ENCODE measurements at places on chromosomes 13 and 19.

GRCh38 chr19:4502282-4503131 is 15.8 kb downstream of the PLIN4 start:
- no peak for DNase-seq

DNA sequence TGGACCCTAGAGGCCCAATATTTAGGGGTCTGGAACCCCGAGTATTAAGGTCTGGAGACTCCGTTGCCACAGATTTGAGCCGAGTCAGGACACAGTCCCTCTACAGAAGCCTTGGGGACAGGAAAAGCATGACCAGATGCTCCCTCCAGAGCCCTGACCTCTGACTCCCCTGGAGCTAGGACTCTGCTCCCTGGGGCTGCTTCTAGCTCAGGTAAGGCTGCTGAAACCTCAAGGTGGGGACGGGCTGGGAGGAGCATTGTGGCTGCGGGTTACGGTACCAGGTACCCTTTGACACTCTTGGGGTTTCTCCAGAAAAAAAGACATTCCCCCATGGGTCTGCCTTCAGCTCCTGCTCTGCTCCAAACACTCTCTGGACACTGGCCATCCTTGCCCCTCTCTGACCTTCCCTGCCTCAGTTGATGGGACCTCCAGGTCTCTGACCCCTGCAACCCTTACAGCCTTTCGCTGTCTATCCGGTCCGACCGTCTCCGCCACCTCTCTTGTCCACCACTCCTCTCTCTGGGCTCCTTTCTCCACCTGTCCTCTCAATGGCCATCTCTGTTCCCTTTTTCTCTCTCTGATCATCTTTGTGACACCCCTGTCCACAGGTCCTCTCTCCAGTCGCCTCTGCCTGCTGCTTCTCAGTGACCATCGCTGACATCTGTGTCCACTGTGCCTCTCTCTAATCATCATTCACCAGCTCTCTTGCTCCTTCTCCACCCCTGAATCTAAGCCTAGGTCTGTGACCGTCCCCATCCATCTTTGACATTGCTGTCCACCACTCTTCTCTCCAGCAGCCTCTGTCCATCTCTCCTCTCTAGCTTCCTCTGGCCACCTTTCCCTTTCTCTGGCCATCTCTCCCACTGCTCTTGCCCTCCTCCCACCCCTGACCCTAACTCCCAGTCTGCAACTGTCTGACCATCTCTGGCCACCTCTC is 1.4 kb downstream of the LRFN3 start:
- no peak for DNase-seq

- DNase-seq = no peak
These were observed 435 bp downstream of the KLK11 start for GRCh38 chr19:51025809-51026553.

DNA sequence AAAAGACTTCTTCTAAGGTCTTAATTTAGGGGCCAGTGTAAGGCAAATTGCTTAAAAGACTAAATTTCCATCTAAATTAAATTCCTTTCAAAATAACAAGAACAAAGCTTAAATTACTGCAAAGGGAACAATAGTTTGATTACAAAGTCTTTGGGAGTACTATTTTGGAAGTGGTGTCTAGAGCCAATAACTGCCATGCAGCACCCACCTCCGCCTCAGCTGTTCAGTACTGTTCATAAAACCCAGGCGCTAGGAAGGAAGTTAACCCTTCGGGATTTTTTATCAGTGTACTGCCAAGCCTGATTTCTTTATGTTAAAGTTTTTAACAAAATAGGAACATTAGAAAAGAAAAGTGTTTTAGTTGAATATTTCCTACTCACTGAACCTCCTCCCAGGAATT is 210.1 kb downstream of the LIG4 start:
- DNase-seq = no peak

- no peak for DNase-seq
These were observed 697 bp upstream of the DGKH start for GRCh38 chr13:42047561-42048341.

DNA sequence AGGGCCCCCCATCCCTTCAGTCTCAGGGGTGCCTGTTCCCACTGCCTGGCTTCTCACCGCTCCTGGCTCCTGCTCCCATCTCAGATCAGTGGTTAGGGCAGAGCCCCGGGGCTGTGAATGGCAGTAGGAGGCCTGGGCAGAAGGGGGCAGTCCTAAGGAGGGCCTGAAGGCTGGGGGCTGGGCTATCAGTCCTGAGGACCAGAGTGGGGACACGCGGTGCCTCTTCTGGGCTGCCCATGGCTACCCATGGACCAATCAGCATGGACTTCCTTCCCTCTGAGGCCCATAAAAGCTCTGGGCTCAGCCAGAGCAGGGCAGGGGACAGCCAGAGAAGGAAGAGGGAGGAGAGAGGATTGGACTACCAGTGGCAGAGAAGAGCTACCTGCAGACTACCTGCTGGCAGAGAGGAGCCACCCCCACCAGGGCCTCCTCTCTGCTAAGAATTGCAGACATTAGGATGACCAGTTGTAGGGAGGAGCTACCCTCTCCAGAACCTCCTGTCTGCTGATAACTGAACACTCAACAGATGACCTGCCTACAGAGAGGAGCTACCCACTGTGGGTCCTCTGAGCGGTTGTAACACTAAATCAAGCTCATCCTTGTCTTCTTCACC is 12.1 kb upstream of the UBE2S start:
- DNase-seq = no peak
